ENCODE measurements at places on chromosomes 7 and 10.

GRCh38 chr10:37222046-37222445 lies 96.6 kb downstream of the ANKRD30A start:
- no peak for DNase-seq

DNA sequence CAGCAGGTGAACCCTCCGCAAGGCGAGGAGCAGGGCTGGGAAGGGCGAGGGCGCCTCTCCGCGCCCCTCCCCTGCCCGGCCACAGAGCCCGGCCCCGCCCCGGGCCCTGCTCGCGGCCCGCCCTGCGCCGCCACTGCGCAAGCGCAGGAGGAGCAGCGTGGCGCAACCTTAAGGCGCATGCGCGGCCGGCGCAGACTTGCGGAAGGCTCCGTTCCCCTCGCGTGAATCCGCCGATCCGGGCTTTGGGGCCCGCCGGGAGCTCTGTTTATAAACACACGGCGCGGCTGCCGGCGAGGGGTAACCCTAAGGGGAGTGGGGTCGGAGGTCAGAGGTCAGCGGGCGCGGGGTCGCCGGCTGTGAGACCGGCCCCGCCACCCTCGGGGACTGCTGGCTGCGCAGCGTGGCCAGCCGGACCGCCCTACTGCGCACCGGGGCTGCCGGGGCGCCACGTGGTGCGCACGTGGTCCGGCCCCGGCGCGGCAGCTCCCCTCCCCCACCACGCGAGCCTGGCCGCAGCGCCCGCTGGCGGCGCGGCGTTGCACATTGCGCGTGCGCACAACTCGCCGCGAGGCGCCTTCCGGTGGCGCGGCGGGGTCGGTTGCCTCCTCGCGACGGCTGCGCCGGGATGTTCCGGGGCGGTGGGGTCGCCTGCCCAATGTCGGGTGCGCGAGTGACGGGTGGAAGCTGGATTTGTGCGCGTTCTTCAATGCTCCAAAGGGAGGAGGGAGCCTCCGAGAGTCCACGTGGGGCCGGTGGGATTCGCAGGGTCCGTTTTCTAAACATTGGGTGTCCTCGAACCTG lies 40.2 kb upstream of the FOXK1 start:
- DNase-seq, result peak; percentile 98

DNA sequence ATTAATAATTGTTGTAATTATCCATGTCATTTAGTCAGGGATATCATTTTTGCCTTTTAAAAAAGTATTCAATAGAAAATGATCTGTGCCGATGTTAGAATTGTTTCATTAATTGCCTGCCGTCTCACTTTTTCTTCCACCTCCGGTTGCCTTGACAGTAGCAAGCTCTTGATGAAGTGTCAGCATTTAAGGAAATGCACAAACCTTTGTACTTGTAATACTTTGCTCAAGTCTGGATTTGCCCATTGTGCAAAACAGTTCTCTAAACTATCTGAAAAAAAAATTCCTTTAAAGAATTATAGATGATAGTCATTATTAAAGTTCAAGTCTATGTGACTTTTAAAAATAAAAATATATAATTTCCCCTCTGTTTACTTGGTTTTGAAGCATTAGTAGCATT lies 619.7 kb downstream of the GATA3 start:
- DNase-seq, result no peak

DNA sequence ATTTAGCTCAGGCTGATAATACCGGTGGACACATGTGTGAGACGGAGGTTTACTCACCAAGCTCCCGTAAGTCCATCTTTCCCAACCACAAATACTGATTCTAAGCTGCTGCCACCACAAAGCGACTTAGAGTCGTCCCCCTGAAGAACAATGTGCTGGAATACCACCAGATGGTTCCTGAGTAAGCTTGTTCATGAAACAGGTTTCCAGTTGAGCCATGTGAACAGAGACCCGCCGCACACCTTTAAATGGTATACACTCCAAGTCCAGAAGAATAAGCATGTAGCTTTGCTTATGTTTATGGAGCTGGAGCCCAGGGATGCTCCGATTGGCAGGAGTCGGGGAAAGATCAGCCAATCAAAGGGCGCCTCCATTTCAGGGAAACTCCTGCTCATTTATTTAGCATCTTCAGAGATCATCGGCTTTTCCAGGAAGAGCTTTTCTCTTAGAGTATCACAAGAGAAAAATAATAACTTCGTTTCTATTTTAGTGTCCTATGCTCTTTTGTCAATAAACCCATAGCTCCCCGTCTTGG lies 261.6 kb upstream of the AOAH start:
- no peak for DNase-seq

- DNase-seq, result no peak
Observed at GRCh38 chr7:96182424-96183158, 139.3 kb downstream of the SLC25A13 start.

DNA sequence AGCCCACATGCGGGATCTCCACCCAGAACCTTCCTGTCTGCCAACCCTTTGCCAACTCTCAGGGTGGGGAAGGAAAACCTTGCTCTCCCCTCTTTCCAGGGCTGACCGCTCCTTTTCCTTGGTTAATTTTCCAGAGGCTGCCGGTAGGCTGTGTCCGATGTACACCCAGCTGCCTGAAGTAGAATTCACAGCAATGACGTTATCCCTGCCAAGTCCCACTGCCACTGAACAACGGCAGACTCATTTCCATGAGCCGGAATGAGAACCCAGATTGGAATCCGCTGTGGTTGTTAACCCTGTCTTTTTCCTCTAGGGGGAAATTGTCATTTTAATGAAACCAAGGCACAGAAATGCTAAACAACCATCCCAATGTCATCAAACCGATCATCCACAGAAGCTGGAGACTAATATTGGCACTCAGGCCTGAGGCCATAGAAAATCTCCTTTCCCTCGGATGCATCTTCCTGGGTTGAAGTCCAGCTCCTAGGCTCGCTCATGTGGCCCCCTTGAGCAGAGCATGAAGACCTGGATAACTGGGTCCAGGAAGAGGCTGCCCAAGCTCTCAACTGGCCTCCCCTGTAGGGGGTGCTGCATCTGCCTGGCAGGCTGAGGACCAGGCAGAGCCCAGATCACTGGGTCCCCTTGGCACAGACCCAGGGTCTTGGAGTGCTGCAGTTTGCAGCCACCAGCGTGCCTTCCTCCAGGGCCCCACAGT lies 30.4 kb downstream of the KLRG2 start:
- no peak for DNase-seq

DNA sequence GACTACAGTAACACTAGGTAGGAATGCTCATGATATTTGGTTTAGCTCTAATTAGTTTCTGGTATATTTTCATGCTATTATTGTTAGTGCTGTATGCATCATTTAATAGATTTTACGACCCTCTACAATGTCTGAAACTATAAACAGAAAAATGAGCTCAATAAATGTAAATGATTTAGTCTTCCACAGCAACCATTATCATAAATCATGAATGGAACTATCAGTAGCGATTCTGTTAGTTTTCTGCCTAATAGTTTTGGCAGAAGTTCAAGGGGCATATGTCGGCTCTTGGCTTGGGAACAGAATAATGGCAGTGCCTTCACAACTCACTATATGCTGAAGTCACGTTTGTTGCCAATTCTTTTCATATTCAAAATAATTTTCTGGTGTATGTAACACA lies 494.8 kb downstream of the PARD3 start:
- no peak for DNase-seq

DNA sequence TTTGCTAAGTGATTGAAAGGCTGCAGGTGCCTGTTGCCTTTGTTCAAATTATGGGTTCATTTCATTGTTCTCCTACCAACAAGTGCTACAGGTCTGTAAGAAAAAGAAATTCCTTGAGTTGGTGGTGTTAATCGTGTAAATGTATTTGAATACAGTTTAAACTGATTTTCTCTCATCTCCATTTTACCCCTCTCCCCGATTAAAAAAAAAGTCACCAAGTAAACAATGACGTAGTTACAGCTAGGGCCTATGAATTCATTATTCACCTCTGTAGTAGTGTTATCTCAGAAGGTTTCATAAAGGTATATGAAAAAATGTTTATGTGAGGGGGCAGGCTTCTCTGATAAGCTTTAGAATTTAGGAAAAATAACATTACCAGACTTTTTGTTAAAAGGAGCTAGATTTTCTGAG lies 1.1 kb downstream of the REEP3 start:
- peak; percentile 5 for DNase-seq

DNA sequence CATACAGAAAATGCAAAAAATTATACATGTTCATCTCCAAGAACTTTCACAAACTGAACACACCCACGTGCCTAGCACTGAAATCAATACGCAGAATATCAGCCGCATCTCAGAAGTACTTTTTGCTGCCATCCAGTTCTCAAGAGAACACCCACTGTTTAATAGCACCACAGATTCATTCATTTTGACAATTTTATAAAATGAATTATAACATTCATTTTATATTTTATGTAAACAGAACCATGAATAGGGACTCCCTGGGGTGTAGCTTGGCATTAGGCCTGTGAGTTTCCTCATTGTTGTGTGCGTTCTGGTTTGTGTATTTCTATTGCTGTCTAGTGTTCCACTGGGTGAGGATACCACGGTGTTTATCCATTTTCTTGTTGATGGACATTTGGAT lies 77.3 kb upstream of the PIP4K2A start:
- DNase-seq, result no peak

GRCh38 chr7:117648203-117648866 lies 168.5 kb downstream of the CFTR start:
- no peak for DNase-seq

- no peak for DNase-seq
Observed at GRCh38 chr7:131959106-131959812, 402.8 kb upstream of the PODXL start.

GRCh38 chr7:32583791-32584190 lies 88.5 kb downstream of the AVL9 start:
- no peak for DNase-seq

DNA sequence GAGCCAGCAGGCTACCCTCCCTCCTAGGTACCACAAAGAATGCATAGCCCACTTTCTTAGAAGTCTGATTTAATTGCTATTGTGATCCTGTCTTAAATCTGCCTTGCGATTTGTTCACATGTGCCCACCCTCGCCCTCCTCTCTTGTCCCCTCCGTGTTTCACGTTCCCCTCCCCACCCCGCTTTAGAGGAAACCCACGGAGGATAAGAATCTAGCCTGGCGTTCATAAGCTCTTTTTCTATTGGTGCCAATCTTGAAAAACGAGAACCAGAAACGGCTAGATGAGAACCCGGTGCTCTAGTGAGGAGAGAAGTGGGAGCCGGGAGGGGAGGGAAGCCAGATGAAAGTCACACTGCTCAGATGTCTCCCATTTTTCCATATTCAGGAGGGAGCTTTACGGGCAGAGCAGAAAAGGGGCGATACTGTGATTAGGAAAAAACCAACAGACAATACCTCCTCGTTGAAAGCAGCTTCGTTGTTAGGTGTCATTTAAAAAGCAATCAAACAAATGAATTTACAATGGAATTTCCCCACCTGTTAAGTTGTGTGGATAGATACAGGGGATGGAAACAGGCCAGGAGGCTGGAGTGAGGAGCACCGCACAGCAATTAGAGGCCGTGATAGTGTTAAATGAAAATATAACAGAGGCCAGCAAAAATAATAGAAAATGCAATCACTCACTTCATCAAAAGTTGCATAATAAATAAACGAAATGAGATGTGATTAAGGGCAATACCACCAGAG lies 272.1 kb downstream of the GATA3 start:
- DNase-seq, result no peak

DNA sequence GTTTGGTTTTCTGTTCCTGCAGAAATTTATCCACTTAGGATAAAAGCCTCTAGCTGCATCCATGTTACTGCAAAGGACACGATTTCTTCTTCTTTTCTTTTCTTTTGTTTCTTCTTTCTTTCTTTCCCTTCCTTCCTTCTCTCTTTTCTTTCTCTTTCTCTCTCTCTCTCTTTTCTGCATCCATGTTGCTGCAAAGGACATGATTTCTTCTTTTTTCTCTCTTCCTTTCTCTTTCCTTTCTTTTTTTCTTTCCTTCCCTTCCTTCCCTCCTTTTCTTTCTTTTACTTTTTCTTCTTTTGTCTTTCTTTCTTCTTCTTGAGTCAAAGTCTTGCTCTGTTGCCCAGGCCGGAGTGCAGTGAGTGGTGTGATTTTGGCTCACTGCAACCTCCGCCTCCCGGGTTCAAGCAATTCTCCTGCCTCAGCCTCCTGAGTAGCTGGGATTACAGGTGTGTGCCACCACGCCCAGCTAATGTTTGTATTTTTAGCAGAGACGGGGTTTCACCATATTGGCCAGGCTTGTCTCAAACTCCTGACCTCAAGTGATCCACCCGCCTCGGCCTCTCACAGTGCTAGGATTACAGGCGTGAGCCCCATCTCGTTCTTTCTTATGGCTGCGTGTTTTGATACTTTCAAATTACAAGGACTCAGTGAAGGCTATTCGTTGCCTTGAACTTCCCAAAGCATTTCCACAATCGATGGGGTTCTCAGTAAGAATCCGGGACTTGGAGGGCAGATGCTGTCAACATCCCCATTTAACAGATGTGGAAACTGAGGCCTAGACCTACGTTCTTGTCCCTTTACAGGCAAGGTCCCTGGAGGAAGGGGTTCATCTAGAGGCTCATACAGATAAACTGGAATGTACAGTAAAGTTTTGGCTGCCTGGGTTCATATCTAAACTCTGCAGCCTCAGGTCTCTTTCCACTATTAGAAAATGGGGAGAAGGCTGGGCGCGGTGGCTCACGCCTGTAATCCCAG lies 1.9 kb upstream of the GNB2 start:
- DNase-seq, result no peak

DNA sequence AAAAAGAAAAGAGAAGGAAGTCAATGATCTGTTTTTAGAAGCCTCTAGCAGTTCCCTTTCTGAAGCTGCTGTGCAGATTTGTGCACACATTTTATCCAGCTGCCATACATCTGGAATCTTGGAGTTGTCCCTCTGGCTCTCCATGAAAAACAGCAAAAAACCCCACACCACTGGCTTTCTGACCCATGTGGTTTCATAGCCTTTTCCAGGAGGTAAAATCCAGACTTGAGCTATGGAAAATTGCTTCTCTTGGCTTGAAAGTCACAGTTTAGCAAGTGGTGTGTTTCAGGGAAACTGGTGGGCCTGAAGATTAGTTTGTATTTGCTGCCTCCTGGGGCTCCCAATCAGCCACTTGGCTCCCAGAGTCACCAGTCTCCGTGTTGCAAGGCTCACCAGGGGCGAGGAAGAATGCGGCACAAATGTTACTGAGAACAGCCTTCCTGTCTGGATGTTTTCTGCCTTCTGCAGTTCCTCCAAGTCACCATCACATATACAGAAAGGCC lies 50.1 kb upstream of the ADRB1 start:
- DNase-seq, result no peak

DNA sequence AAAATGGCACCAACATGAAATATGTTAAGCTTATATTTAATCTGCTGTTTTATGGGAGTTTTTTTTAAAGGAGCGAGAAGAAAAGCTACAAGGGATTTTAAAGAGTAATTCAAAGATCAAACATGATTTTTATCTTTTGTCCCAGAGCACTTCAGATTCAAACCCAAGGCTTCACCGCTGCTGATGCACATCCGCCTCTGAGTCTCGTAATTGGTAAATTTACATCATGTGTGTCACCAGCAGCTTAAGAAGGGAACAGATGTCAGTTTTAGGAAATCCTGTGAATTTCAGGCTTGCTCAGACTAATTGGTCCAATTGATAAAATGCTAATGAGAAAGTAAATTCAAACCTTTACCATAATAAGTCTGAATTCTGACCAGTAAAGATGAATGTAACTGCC lies 406.3 kb downstream of the GFRA1 start:
- DNase-seq, result no peak

Measured in RPMI8226 (cell line).